ENCODE measurements at places on chromosomes 1 and 21.

- no peak for DNase-seq
Measured at GRCh38 chr1:54408147-54409066, 2.2 kb upstream of the SSBP3 start.

DNA sequence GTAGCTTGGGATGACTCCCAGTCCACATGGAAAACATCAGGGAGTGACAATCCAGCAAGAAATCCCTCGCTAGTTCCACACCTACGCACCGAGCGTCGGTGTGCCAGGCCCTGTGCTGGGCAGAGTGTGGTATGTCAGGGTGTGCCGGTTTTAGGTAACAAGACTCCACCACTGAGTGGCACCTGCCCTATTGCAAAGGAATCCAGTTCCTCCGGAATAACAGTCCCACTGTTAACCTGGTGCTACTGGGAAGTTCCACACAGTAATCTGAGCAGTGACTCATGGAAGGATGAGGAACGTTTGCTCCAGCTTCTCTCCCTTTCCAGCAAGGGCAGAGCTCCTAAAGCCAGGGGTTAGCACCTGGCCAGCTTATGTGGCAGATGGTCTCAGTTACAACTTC, 14.3 kb downstream of the RNF207 start:
- DNase-seq, result no peak

GRCh38 chr21:28811860-28812259, 180.8 kb downstream of the LTN1 start:
- DNase-seq, result no peak

GRCh38 chr1:210624722-210625121, 296.0 kb downstream of the HHAT start:
- no peak for DNase-seq

DNA sequence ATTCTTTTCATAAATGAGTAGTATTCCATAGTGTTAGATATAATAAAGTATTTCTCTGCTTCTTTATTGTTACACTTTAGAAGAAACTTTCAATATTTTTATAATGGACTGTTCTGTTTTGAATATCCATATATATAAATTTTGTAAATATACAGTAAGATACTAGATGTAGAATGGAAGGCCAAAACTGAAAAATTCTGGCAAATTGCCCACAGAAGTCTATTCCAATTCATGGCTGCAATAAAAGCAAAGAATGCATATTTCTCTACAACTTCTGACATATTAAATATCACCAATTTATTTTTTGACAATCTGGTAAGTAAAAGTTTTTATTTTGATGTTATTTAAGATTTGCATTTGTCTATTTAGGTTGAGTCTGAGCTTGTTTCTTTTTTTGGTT, 532.5 kb downstream of the NCAM2 start:
- DNase-seq, result no peak

DNA sequence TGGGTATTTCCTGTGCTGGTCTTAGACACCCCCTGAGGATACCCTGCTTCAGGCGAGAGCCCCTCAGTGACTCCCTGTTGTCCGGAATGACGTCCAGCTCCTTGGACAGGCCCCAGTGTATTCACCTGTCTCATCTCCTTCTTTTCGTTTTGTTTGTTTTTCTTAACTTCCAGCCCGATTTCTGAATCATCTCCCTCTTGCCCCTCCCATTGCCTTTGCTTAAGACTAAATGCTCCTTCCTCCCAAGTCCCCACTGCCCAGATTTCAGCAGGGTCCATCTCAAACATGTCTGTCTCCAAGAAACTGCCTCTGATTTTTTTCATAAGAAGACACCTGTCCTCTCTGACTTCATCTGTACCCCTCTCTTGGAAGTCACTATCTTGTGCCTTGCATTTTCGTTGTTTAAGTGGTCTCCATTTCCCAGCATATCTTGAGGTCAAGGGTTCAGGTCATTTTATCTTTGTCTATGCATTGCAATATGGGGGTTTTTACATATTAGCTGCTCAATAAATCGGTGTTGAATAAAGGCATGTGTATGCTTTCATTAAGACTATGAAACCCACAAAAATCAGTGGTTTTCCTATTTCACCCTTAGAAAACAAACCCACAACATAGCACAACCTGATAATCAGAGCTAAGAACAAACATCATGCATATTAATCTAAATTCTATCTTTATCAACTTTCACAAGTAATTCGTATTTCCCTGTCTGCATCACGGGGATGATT, 58.4 kb upstream of the LGALS8 start:
- no peak for DNase-seq

GRCh38 chr1:107473065-107473464, 332.2 kb downstream of the NTNG1 start:
- no peak for DNase-seq
